Stimulated activated memory B cell treated with anti-CD40 and anti-IgM and Interleukin-4, amounts not matched to agents 10 μg/mL and 1 μg/mL and 100 μg/mL, for 72 hours (primary cell): ENCODE measurements at places on chromosomes 2 and 18.
A peak's percentile ranks its signal among the peaks of the same experiment; 100 is the strongest.

DNA sequence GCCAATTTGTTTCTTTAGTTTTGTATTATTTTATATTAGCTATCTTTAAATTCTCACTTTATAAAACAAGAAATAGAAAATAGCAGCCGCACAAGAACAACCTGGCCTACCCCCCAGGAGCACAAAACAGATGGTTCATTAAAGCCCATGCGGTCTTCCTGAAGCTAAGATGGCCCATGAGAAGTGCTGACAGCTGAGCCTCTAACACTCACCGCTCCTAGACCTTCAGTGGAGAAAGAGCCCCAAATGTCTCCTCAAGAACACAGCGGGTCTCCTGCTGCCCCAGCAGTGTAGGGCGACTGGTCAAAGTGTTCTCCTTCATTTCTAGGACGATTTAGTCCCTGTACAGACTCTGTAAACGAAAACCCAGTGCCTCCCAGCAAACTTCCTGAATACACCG is 45.1 kb downstream of the LPIN2 start:
- no peaks in the 10 kb centered on the region for H3K36me3 ChIP-seq
- H3K27ac ChIP-seq: peak overlapping the region; percentile 99
- H3K4me3 ChIP-seq: peak overlapping the region; percentile 42
- H3K4me1 ChIP-seq: peaks cover 87% of the 10 kb centered on the region

DNA sequence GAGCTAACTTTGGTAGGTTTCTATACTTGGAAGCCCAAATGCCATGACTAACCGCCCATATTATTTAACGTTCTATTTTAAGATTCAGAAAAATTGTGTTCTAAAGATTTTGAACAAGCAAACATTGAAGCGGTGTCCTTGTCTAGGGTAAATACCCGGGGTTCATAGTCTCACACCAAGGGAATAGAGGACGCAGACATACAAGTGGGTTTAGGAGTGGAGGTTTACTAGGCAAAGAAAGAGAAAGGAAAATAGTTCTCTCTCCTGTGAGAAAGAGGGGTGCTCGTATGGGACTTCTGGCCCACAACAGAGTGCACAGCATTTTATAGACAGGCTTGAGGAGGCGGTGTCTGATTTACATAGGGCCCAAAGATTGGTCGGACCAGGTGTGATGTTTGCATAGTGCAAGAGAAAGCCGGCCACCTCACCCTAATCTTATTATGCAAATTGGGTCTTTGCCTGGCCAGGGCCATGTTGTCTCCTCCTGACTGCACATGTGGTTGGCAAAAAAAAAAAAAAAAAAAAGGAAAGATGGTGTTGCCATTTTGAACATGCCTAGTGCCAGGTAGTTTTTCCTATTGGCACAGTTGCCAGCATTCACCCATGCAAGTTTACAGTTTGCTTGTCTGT is 1062.6 kb downstream of the LRP1B start:
- no peak overlapping the region for H3K27ac ChIP-seq
- H3K4me1 ChIP-seq: no peaks in the 10 kb centered on the region
- ATAC-seq: no peak
- no peak overlapping the region for H3K4me3 ChIP-seq
- no peaks in the 10 kb centered on the region for H3K27me3 ChIP-seq
- H3K36me3 ChIP-seq: no peaks in the 10 kb centered on the region

DNA sequence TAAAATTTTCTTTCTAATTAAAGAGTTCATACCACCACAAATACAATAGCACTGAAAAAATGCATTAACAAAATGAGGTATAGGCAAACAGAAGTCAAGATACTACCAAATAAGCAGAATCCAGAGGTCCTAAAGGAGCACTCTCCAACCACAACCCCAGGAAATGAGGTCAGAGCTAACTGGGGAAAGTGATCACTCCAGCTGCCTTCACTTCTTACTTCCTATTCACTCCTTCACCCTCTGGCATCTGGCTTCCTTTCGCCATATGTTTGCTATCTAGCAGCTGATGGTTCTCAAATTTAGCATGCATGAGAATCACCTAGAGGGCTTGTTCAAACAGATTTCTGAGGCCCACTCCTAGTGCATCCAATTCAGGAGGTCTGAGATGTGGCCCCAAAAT is 212.6 kb upstream of the ACVR2A start:
- H3K4me3 ChIP-seq: no peak overlapping the region
- H3K4me1 ChIP-seq: peaks cover 15% of the 10 kb centered on the region
- H3K36me3 ChIP-seq: no peaks in the 10 kb centered on the region
- no peaks in the 10 kb centered on the region for H3K27me3 ChIP-seq
- no peak for ATAC-seq

GRCh38 chr18:56309104-56309503 is 329.3 kb downstream of the TXNL1 start:
- H3K27me3 ChIP-seq: no peaks in the 10 kb centered on the region
- H3K27ac ChIP-seq: no peak overlapping the region
- H3K36me3 ChIP-seq: no peaks in the 10 kb centered on the region
- H3K4me1 ChIP-seq: peaks cover 34% of the 10 kb centered on the region
- no peak for ATAC-seq

DNA sequence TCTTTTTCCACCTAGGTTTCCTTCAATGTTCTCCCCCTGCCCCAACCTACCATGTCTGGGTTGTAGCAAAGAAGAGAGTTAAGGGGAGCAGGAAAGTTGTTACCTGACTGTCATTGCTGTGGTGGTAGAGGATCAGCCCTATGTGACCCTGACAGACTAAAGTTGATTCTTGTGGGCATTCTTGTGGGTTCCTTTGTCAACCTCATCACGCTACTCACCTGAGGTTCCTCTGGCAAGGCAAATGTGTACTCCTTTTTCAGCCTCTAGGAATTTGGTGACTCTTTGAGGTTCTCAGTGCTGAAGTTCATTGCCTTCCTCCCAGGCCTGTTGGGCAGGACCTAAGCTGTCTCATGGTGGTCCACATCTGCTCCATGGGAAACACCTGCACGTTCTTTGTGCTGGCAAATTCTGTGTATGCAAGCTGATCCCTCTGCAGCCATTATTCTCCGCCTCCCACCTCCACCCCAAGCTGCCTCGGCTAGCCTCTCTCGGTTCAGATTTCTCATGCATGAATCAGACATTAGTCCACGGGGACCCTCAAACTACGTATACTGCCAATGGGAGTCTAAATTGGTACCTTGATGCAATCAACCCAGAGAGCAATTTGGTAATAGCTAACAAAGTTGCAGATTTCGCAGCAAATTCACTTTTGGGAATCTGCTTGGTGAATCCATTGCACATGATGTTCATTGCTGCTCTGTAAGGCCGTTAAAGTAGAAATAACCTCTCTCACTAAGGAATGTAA is 1.5 kb upstream of the GMCL1 start:
- H3K4me1 ChIP-seq: peaks cover 33% of the 10 kb centered on the region
- no peak for ATAC-seq
- peak overlapping the region; percentile 88 for H3K27ac ChIP-seq
- no peaks in the 10 kb centered on the region for H3K36me3 ChIP-seq
- peak overlapping the region; percentile 75 for H3K4me3 ChIP-seq

DNA sequence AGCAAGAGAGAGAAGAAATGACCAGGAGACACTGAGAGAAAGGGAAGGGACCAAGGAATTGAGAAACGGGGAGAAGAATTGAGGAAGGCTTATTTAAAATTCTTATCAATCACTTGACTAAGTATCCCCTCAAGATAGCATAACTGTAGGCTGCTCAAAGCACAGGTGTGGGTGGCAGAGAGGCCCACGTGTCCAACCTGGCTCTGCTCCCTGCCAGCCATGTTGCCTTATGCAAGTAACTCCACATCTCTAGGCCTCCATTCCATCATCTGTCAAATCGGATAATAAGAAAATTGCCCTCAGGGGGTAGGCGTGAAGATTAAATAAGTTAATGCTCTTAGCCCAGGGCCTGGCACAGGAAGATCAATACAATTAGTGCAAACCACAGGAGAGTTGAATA is 7.4 kb upstream of the NPAS2 start:
- H3K27ac ChIP-seq: no peak overlapping the region
- no peaks in the 10 kb centered on the region for H3K36me3 ChIP-seq
- no peaks in the 10 kb centered on the region for H3K4me1 ChIP-seq
- H3K27me3 ChIP-seq: peaks cover 40% of the 10 kb centered on the region
- H3K4me3 ChIP-seq: no peak overlapping the region
- ATAC-seq: no peak

- no peaks in the 10 kb centered on the region for H3K36me3 ChIP-seq
- H3K27me3 ChIP-seq: peaks cover 46% of the 10 kb centered on the region
- H3K4me3 ChIP-seq: no peak overlapping the region
- H3K4me1 ChIP-seq: no peaks in the 10 kb centered on the region
- ATAC-seq: no peak
Measured at GRCh38 chr2:11079136-11079824, 76.0 kb upstream of the SLC66A3 start.

DNA sequence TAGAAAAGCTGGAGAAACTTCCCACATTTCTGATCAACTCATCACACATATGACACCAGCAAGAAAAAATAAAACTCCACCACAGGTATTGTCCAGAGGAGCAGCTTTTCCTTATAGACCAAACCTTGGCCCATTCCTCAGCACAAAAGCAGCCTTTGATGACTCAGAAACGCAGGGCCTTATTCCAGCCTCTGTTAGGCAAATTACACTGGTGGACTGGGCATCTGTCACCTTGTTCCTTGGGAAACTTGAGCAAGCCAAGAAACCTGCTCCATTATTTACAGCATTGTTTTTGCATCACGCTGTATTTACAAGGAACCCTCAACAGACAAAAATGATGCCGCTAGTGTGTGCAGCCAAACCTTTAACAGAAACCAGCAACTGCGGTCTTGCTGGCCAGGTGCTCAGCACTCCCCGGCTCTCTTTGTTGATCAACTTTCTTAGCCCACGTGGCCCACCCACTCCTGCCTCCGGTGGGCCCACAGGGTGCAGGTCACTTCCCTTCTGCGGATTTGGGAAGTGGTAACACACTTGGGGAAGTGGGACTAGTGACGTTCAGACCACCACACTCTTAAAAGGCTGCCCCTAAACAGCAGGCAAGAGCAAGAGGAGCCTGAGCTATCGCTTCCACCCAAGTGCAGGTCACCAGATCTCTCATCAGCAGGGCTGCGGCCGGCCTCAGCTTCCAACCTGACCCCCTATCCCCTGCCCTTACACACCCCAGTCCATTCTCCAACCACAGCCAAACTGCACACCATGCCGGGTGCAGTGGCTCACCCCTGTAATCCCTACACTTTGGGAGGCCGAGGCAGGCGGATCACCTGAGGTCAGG is 1.5 kb downstream of the AP1S3 start:
- peak overlapping the region; percentile 96 for H3K27ac ChIP-seq
- peak; percentile 93 for ATAC-seq
- peak overlapping the region; percentile 96 for H3K4me3 ChIP-seq

DNA sequence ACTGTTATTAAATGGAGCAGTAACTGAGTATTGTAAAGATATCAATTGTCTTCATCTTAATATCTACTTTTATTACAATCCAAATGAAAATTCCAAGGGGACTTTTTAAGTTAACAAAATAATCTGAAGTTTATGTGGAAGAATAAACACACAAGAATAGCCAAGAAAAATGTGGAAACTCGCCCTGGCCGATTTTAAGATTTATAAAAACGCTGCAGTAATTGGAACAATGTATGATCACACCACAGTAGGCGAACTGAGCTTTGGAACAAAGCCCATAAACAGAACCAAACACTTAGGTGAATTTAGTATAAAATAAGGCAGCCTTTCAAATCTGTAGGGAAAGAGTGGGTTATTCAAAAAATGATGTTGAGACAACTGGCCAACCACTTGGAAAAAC is 96.3 kb downstream of the ANTXR1 start:
- H3K36me3 ChIP-seq: no peaks in the 10 kb centered on the region
- ATAC-seq: no peak
- H3K4me3 ChIP-seq: no peak overlapping the region
- no peaks in the 10 kb centered on the region for H3K27me3 ChIP-seq

DNA sequence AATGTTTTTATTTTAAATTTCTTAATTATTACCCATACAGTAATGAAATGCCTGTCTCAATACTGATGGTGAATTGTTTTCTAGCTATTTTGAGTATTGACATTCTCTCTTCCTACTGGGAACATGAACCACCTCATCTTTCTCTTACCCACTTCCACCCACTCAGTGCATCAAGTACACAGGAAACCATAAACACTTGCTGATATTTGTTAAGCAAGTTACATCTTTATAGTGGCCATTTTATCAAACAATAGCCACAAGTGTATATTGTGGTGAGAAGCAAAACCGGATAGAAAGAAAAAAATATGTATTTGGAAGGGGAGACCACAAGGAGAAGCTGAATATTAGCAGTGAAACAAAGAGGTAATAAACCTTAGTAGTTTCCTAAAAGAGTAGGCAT is 368.1 kb upstream of the HNRNPA3 start:
- H3K36me3 ChIP-seq: no peaks in the 10 kb centered on the region
- no peak overlapping the region for H3K27ac ChIP-seq
- H3K27me3 ChIP-seq: peaks cover 11% of the 10 kb centered on the region

- H3K36me3 ChIP-seq: no peaks in the 10 kb centered on the region
- H3K27me3 ChIP-seq: no peaks in the 10 kb centered on the region
- H3K4me1 ChIP-seq: no peaks in the 10 kb centered on the region
- no peak overlapping the region for H3K27ac ChIP-seq
- ATAC-seq: no peak
- no peak overlapping the region for H3K4me3 ChIP-seq
Measured at GRCh38 chr2:212089873-212090272, 448.7 kb downstream of the ERBB4 start.

DNA sequence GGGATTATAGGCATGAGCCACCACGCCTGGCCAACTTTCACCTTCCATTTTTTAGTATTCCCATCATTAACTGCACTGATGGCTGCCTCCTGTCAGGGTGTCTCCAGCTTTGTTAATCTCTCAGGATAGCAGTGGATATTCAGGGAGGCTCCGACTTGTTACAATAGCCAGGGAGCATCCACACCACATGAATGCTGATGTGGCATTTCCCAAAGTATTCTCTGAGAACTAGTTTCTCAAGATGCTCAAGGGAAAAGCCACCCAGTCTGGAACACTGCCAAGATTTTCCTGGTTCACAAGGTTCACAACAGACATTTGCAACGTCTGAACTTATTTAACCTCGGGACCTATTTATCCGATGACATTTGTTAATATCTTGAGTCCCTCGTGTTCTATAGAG is 33.8 kb downstream of the ZNF519 start:
- peaks cover 10% of the 10 kb centered on the region for H3K36me3 ChIP-seq
- H3K4me3 ChIP-seq: no peak overlapping the region
- H3K27me3 ChIP-seq: no peaks in the 10 kb centered on the region
- H3K4me1 ChIP-seq: peaks cover 6% of the 10 kb centered on the region
- ATAC-seq: no peak
- H3K27ac ChIP-seq: no peak overlapping the region
